Naive thymus-derived CD8-positive, alpha-beta T cell (primary cell): ENCODE measurements at places on chromosomes 6 and 20.

GRCh38 chr6:11381801-11382513, 149.5 kb upstream of the NEDD9 start:
- peak; percentile 85 for DNase-seq

DNA sequence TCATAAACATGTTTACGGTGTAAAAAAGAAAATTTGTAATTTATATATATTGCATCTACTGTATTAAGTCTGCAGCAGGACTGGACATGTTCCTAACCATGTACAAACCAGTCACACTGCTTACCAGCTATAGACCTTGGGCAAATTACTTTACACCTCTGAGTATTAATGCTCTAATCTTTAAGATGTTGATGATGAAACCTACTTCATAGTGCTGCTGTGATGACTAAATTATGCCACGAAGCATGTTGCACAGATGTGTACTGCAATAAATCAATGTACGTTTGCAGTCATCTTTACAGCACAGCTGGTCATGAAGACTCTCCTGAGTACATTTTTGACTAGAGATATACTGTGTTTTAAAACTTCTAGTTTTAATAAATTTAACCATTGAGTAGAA, 42.6 kb downstream of the PRKN start:
- no peak for DNase-seq

- DNase-seq, result no peak
Observed at GRCh38 chr6:14380901-14381828, 263.6 kb downstream of the CD83 start.

GRCh38 chr20:5848711-5849505, 98.7 kb downstream of the SHLD1 start:
- no peak for DNase-seq

DNA sequence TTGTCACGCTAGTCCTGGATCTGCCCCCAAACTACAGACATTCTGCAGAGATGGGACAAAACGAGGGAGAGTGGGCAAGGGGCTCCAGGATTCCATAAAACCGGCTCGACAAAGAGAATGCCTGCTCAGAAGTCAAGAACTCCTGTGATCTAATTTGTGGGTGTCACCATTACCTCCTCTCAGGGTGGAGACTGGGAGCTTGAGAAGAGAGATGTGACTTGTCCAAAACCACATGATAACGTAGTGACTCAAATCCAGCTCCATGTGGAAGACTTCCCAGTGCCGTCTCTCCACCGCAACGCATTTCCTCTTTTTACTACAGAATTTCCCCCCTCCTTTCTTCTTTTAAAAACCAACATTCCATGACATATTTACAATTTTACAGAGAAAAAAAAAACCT, 44.3 kb downstream of the TRERF1 start:
- DNase-seq, result no peak

GRCh38 chr6:74834967-74835366, 370.9 kb downstream of the COL12A1 start:
- no peak for DNase-seq

- DNase-seq, result no peak
Observed at GRCh38 chr6:87220997-87221396, 65.6 kb downstream of the ZNF292 start.

DNA sequence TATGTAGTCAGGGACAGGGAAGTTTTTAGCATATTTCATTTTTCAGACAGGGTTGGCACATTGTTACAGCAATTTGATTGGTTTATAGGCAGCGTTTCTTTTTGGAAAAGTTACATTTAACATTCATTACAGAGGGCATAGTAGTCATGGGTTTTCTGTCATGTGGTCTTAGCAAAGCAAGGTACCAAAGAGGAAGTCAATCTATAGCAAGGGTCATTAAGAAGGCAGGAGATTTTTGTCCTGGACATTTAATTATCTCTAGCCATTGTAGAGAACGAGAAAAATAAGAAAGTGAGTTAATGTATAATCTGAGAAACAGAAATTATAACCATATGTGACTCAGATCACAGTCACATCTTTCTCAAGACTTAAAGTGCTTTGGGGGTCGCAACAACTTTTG, 47.4 kb downstream of the TPD52L1 start:
- DNase-seq, result no peak

DNA sequence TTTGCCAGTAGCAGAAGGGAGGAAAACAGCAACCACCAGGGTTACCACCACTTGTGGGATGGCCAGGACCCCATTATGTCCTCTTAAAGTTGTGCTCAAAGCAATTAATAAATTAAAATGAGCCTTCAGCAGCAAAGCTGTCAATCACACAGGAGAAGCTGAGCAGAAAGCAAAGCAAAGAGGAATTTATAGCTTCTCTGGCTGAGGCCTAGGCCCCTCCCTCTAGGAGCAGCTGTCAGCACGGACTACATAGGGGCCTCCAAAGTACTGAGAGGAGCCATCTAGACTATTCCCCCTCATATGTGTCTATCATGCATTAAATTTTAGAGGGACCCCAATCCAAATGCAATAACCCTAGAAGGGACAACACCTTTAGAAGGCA, 6.4 kb downstream of the CCND3 start:
- no peak for DNase-seq

DNA sequence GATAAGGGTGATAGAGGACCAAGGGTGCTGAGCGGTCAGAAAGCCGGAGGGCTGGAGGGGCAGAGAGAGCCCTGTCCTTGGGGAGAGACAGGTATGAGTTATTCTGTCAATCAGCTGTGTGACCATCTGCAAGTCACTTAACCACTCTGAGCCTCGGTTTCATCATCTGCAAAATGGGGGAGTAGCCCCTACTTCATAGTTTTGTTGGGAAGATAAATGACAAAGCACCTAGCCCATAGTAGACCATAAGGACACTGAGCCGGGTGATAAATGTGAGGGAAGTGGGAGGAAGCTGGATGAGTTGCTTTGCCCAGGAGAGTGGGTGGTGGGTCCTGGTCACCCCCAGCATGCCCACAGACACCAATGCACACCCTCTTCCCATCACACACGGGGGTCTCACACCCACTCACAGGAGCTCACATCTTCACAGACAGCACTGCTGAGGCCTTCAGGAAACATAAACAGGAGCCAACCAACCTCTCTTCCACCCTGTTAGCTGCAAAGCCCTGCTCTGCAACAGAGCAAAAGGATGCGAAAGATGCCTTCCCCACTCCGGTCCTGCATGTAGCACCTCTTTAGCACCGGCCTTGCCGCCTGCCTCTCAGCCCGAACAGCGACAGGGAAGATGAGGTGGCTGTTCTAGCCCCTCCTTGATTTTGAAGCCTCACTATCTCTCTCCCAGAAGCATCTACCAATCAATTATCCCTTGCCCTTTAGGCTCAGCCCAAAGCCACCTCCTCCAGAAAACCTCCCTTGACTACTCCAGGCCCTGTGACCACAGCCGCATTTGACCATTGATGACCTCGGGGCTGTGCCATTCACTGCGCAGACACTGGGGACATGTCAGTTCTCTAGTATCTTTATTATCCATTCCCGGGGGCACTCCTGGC, 18.9 kb downstream of the SPDEF start:
- DNase-seq, result no peak

- no peak for DNase-seq
Observed at GRCh38 chr20:61596687-61597330, 344.7 kb downstream of the CDH4 start.

- DNase-seq, result no peak
Observed at GRCh38 chr20:48600470-48600945, 227.3 kb downstream of the PREX1 start.

DNA sequence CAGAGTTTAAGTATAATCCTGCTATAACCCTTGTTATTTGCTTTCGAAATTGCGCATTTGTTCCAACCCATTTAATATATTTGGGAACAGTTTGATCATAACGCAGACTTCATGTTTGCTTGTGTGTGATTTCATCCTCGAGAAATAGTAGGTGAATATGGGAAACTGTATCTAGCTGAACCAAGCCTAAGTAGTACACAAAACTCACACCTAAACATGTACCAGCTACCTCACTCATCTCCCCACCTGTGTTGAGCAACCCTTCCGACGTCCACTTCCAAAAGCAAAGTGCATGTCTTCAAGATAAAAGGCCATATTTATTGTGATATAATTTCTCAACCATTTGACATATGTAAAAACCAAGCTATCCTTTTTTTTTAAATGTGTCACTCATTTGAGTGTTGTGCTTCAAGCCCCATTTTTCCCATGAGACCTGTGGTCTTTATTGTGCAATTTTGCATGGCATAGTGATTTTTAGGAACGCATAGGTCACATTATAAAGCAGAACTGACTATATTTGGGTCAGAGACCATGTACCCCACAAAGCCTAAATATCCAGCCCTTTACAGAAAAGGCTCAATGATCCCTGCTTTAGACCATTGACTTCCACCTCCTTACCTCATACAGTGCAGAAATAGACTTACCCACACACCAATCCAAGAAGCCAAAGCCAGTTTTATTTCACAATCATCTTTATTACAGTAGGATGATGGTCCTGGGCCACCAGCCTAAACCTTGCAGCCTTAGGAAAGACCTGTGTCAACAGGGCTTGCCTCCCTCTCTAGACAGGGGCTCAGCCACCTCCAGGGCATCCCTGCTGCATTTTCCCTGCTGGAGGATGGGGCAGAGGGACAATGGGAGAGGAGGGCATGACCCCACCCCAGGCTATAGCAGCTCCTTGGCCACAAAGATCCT, 7.1 kb downstream of the CCND3 start:
- DNase-seq, result no peak

- DNase-seq, result no peak
Observed at GRCh38 chr20:62780696-62781095, 15.6 kb upstream of the MRGBP start.

GRCh38 chr20:11001302-11001701, 327.5 kb upstream of the JAG1 start:
- DNase-seq, result no peak

DNA sequence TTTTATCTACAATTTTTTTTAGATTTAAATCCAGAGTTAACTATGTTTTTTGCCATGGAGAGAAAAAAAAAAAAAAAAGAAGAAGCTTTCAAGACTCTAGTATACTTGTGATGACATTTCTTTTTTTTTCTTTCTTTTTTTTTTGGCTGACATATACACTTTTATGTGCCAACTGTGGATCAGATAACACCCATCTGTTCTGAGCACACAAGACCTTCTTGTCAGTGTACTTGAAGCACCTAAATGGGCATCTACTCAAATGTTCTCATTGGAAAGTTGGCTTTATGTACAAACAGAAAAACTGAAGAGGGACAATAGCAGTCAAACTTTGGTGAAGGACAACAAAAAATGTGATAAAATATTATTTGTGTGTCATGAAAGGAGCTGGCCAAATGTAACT, 904.5 kb downstream of the GRIK2 start:
- no peak for DNase-seq

- DNase-seq, result peak; percentile 79
Observed at GRCh38 chr20:25867776-25868649, 171.4 kb upstream of the ZNF337 start.

DNA sequence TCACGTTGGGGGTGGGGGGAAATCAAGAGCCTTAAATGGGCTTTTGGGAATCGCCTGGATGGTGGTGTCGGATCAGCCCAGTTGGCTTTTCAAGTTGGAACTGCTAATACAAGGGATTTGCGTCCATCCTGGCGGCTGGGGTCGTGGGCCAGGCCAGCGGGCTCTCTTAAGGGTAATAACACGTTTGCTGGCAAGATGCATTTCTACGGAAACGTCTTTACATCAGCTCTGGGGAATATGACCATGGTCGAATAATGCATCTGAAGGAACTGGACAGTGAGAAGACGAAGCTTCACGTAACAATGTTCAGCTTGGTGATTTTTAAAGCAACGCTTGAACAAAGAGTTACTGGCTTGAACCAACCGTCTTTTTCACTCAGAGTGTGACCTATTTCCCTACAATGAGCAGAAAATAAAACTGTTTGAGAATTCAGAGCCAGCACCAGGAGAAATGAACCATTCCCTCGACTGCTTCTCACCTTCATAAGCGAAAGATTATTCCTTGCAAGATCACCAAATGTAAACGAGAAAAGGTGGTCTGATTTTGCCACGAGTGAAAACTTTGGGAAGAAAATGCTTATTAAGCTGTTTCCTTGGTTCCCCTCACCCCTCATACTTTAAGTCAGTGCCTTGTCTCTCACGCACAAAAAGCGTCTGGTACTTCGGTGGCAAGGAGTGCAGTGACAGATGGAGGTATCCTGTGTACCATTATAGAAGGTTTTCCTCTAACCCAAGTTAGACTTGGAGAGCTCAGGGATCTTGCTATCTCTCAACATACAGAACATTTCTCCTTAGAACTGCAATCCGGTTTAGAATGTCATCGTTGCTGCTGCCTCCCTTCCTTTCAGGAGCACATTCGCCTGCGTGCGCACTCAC, 1.4 kb upstream of the MARCKS start:
- no peak for DNase-seq

DNA sequence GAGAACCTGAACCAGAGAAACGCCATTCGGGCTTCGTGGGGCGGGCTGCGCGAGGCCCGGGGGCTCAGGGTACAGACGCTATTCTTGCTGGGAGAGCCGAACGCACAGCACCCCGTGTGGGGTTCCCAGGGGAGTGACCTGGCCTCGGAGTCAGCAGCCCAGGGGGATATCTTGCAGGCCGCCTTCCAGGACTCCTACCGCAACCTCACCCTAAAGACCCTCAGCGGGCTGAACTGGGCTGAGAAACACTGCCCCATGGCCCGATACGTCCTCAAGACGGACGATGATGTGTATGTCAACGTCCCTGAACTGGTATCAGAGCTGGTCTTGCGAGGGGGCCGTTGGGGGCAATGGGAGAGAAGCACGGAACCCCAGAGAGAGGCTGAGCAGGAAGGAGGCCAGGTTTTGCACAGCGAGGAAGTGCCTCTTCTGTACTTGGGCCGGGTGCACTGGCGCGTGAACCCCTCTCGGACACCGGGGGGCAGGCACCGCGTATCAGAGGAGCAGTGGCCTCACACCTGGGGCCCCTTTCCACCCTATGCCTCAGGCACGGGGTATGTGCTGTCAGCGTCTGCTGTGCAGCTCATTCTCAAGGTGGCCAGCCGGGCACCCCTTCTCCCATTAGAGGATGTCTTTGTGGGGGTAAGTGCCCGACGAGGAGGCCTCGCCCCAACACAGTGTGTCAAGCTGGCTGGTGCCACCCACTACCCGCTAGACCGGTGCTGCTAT, 904 bp downstream of the B3GALT4 start:
- DNase-seq, result peak; percentile 34

DNA sequence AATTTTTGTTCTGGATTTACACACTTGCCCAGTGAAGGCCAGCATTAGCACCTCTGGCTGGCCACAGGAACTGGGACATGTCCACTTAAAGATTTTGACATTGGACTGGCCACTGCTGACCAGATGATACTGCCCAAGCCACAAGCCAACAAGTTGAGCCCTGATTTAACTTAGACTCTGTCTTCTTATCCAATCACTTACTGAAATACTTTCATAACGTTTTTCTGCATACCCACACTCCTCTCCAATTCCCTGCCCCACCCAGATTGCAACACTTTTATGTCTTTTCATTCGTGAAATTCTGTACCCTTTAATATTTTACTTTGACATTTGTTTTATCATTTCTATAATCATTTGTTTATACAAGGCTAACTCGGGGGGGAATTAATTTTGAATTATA, 170.3 kb upstream of the TAB2 start:
- DNase-seq, result no peak
